ENCODE measurements at places on chromosomes 4 and X.

- no peak for DNase-seq
Measured at GRCh38 chr4:188485906-188486305, 346.7 kb downstream of the TRIML1 start.

DNA sequence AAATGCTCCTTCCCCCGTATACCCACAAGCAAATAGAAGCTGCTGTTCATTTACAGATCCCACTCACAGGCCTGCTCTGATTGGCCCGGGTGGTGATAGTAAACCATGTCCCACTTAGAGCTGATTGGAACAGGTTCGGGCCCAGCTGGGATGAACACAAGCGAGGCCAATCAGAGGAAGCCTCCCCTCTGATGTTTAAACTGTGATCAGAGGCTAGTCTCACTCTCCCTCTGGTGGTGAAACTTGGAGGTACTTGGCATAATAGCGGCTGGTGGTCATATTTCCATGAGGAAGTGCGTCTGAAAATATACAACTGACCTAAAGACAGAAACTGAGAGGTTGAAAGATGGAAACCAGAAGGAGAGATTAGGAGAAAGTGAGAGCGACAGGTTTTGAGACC lies 51.5 kb upstream of the TRPC3 start:
- peak; percentile 7 for DNase-seq

DNA sequence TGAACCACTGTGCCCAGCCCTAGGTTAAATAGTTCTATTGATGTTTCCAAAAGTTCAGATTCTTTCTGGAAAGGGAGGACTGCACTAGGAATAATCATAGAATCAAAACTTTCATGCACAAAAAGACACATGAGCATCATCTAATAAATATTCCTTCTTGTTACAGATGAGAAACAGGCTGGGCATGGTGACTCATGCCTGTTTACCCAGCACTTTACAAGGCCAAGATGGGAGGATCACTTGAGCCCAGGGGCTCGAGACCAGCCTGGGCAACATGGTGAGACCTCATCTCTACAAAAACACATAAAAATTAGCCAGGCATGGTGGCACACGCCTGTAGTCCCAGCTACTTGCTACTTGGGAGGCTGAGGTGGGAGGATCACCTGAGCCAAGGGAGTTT lies 27.7 kb downstream of the LARP7 start:
- DNase-seq = no peak

DNA sequence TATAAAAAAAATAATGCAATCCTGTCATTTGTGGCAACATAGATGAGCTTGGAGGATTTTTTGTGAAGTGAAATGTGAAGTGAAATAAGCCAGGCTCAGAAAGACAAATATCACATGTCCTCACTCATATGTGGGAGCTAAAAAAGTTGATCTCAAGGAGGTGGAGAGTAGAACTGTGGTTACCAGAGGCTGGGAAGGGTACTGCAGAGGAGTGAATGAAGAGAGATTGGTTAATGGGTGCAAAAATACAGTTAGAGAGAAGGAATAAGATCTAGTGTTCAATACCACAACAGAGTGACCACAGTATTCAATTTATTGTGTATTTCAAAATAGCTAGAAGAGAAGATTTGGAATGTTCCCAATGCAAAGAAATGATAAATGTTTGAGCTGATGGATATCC lies 13.4 kb upstream of the ZCCHC18 start:
- no peak for DNase-seq

- no peak for DNase-seq
Measured at GRCh38 chr4:169791062-169791461, 33.3 kb upstream of the HPF1 start.

- DNase-seq = peak; percentile 23
Measured at GRCh38 chrX:17633546-17633945, 103.7 kb upstream of the SCML1 start.

- no peak for DNase-seq
Measured at GRCh38 chrX:39681885-39682284, 415.9 kb downstream of the BCOR start.

- no peak for DNase-seq
Measured at GRCh38 chr4:60128888-60129287, 1071.2 kb upstream of the ADGRL3 start.

DNA sequence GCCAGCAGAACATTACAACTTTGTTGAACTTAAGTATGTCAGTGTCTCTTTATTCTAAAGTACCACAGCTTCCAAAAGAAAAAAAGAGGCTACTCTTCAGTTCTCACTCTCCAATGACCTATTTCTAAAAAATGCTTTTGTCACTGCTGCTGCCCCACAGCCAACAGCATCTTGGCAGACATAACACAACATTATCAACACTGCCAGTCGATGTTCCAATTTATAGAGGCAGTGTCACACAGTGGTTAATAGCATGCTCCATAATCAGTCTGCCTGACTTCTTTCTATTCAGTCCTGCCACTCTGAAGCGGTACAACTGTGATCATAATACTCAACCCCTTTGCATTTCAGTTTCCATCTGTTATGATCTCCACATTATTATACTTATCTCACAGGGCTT lies 69.2 kb downstream of the PLS3 start:
- no peak for DNase-seq

- DNase-seq = no peak
Measured at GRCh38 chr4:145339075-145339725, 142.5 kb upstream of the SMAD1 start.

DNA sequence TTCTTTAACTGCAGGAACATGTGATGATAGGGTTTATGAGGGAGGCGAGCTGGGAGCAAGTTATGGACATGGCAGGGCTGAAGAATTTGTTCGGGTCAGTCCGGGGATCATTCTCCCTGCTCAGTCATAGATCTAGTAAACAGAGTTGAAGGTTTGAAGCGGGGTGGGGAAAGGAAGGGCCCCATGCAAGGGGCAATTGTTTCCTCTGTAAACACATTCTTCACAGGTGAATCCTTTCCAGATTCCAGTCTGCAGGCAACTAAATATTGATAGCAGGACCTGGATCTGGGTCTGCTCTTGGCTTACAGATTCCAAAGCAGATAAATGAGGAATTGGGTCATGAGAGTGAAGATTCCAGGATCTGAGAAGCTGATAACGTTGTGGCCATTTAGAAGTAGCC lies 44.3 kb upstream of the ARHGAP24 start:
- DNase-seq = no peak

GRCh38 chr4:8245884-8246833 lies 23.4 kb upstream of the HTRA3 start:
- DNase-seq = no peak

- DNase-seq = no peak
Measured at GRCh38 chr4:47427935-47428334, 35.6 kb downstream of the COMMD8 start.

GRCh38 chr4:105845559-105845958 lies 49.7 kb upstream of the NPNT start:
- no peak for DNase-seq

GRCh38 chrX:44997888-44998287 lies 124.9 kb downstream of the KDM6A start:
- DNase-seq = no peak

GRCh38 chr4:38723114-38723513 lies 59.1 kb downstream of the KLF3 start:
- DNase-seq = no peak

DNA sequence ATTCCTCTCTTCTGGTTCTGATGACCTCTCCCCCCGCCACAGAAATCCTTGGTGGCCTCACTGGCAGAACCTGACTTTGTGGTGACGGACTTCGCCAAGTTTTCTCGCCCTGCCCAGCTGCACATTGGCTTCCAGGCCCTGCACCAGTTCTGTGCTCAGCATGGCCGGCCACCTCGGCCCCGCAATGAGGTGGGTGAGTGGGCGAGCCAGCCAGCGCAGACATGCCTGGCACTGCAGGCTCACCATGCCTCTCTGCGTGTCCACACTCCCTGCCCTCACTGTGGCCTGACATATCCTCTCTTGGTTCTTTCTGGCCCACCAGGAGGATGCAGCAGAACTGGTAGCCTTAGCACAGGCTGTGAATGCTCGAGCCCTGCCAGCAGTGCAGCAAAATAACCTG lies 8.7 kb downstream of the UBA1 start:
- DNase-seq = no peak

DNA sequence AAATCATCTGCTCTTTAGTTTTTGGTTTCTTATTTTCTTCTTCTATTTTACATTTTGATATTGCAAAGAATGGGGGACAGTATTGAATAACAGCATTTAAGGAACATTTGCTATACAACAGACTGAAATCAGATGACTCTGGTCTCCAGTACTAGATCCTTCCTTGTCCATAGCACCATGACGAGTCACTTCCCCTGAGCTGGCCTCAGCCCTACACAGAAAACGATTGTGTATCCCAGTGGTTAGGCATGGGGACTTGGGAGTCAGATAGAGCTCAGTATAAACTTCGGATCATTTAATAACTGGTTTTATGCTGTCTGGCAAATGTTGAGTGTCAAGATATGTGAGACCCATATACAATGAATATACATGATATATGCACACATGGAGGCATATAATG lies 44.7 kb upstream of the BEX4 start:
- no peak for DNase-seq

- DNase-seq = no peak
Measured at GRCh38 chr4:89100853-89101252, 10.5 kb upstream of the TIGD2 start.

GRCh38 chrX:101602077-101602476 lies 15.7 kb downstream of the ARMCX6 start:
- DNase-seq = no peak

DNA sequence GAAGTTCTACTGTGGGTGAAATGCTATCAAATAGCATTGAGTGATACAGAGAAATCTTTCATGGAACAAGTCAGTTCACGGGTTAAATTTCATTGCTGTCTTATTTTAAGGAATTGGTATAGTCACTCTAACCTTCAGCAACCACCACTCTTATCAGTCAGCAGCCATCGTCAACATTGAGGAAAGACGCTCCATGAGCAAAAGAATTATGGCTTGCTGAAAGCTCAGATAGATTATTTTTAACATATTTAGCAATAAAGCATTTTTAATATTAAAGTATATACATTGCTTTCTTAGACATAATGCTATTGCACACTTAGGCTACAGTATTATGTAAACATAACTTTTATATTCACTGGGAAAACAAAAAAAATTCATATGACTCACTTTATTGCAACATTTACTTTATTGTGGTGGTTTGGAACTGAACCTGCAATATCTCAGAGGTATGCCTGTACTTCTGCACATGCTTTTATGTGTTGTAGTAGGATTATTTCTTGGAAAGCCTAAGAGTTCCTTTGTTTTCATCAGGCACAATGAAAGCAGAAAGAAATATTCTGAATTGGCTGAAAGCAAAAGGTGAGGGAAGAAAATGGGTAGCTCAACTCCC lies 586.7 kb downstream of the GBA3 start:
- DNase-seq = no peak

DNA sequence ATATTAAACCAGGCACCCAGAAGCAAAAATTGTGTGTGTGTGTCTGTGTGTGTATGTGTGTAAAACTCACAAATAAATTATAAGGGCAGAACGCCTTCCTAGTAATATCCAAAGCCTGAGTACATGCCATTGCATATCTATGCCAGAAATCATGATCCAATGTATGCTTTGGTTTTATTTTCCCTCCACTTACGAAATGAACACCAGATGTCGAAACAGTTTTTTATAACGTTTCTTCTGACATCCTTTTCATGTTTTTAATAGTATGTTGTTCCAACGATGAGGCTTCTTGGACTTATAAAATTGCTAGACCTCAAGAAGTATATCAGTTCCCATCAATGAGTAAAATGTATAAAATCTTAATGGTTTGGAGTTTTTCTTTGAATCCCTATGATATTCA lies 55.4 kb downstream of the KCNIP4 start:
- DNase-seq = no peak

- DNase-seq = no peak
Measured at GRCh38 chr4:18815779-18816173, 794.2 kb upstream of the LCORL start.

DNA sequence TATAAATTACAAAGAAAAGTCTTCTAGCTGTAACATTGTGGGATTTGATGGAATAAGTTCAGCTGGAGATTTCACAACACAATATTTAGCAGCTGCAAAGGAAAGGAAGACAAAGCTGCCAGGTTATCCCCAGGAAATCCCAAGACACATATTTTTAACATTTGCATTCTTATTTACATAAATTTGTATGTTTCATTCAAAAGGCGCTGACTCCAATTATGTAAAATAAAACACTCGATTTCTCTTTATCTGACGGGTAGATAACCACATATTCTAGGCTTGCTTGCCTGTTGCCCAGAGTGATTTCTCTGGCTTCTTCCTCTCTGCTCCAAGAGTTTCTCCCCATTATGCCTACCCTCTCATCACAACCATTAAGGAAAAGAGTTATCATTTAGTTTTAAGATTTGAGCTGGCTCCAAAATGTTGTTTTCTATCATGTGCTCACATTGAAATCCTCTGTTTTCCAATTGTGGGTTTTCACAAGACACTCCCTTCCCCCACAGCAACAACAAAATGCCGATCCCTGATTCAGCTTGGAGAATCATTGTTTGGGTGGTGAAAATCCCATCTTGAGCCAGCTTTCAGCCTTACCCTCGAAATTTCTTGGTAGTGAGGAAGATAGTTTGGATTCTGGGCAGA lies 128.2 kb upstream of the RASGEF1B start:
- DNase-seq = no peak

DNA sequence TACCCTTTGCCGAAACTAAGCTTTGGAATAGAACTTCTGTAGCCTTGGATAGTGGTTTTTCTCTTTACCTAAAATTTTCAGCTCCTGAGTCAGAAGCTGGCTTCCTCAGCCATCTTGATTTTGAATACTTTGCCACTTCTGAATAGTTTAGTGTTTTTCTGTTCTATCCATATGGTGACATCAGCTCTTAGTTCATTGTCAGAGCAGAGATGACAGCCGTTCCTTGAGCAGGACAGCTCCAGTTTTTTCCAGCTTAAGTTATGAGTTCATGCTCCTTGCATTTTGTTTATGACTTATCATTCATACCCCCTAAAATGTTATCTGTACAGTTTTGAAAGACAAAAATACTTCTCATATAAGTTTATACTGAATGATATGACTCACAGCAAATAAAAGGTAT lies 47.8 kb downstream of the DTHD1 start:
- no peak for DNase-seq

- no peak for DNase-seq
Measured at GRCh38 chr4:89007338-89007939, 49.5 kb downstream of the FAM13A start.

GRCh38 chr4:168503652-168504362 lies 7.0 kb downstream of the PALLD start:
- no peak for DNase-seq

GRCh38 chr4:6751611-6752485 lies 30.7 kb upstream of the KIAA0232 start:
- DNase-seq = no peak

GRCh38 chr4:183157215-183157614 lies 58.2 kb downstream of the WWC2 start:
- DNase-seq = no peak

DNA sequence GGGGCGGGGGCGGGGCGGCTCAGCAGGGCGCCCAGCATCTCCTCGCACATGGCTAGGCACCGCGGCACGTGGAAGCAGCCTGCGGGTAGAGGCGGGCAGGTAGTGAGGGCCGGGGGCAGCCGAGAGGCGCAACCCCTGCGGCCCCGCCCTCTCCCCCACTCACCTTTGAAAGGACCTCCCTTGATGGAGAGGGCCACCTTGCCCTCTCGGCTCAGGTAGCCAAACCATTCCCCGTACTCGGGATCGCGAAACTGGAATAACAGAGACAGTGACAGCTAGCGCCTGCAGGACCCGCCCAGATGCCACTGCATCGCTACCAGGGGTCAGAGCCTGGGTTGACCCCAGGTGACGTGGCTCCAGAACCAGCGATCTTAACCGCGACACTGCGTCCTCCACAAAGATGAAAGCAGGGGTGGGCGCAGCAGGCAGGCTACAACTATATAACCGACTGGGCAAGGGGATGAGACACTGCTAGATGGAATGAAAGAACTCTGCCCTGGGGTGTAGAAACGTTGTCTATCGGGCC lies 552 bp upstream of the NAA10 start:
- DNase-seq = peak; percentile 64

All from NCI-H146 (cell line).